ENCODE measurements at places on chromosomes 2 and 18.

DNA sequence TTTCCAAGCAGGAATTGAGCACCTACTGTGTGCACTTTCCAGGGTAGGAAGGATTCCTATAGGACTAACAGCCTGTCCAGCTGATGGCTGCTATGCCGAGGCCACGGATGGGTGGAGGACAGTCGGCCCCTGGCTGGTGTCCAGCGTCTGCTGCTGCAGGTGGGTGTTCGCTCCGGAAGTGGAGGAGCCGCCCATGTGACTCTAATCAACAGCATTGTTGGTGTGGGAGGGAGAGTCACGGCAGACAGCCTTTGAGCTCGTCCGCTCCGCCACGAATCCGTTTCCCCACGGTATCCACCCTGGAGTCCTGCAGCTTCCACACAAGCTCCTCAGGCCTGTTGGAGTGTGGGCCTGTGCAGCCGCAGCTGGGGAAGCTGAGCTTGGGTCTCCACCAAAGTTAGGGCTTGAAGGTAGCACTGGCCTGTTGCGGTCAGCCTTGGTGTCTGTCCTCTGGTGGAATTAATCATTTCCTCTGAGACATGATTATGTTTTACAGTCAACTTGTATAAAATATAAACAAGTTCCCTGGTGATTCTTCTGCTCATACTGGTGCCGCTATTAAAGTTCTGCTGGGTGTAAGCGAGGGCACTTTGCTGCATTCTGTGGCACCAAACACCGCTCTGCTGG, 185.9 kb upstream of the TPO start:
- no peak for DNase-seq

DNA sequence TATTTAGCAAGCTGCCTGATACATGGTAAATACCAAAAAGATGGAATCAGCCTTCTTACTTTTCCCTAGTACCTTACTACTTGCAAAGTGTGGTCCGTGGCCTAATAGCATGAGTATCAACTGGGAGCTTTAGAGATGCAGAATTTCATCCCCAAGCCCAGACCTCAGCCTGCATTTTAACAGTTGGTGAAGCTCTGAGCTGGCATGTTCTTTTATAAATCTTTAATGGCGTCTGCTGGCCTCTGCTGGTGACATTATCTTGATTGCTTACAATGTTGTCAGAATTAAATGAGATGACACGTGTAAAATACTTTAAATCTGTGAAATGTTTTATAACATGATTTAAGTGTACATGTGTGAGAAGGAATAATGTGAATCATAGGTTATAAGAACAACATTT, 115.1 kb upstream of the NOSTRIN start:
- no peak for DNase-seq

- DNase-seq, result no peak
Measured at GRCh38 chr2:25615920-25616319, 57.5 kb downstream of the DTNB start.

GRCh38 chr2:170878505-170878904, 50.5 kb upstream of the GORASP2 start:
- DNase-seq, result no peak

DNA sequence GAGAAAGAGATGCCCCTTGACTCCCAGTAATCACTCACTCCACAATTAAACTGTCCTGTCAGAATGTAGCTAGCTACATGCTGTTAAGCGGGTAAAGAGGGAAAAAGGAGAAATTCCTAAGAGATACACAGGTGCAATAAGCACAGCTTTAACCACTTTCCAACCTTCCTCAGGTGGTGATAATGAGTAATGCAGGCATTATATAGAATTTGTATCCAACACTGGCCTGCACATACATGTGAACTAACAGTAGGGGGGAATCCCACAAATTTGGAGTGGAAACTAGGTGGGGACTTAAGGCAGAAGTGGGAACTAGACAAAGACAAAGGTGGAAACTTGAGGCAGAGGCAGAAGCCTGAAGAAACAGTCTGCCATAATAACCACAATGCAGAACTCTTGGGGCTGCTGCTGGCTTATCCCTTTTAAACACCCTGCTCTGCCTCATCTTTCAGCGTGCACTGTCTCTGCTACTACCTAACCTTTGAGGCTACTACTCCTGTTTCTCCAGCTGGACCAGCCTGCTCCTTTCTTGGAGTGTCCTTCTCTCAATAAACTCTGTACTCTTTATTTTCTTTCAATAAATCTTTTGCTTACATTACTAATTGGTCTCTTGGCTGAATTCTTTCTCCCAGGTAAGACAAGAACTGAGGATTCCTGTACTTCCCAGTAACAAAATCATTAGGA, 259.7 kb downstream of the PDE11A start:
- DNase-seq, result no peak

DNA sequence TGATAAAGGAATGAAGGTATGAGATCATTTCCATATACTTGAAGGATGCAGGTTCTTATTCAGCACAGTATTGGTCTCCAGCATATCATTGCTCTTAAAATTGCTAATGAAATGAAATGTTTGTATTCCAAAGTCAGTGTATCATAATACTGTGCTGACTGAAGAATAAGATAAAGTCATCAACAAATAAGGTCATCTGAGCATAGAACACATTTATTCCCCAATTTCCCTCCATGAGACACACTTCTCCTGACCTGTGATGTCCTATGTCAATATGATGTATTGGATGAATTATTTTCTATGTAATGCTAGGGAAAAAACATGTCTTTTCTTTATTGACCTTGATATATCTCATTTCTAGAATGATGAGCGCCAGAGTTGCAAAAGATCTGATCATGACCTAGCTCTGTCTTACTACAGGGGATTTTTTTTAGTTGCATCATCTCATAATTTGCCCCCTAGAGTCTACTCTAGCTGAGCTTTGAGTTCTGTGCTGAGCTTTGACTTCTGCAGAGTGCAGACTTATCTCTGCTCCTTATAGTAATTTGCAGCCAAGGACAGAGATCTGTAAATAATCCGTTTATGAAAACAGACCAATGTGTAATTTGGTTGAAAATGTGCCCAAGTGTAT, 859.8 kb downstream of the TRIB2 start:
- no peak for DNase-seq

- DNase-seq, result no peak
Measured at GRCh38 chr2:132757002-132757589, 87.1 kb upstream of the LYPD1 start.

DNA sequence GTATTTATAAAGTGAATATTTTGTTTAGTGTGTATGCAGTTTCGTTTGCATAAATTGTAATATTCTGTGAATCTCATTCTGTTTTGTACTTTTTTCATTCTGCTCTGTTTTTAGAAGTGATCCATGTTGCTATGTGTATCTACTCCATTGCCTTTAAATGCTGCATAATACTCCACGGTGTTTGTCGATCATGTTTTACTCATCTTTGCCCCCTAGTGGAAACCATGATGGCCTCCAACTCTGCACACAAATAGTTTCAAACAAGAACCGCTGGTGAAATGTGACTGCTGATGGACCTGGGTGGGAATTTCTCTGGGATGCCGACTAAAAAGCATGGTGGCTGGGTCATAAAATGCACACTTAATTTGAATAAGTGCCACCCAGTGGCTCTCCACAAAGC, 32.0 kb upstream of the SKOR2 start:
- no peak for DNase-seq

DNA sequence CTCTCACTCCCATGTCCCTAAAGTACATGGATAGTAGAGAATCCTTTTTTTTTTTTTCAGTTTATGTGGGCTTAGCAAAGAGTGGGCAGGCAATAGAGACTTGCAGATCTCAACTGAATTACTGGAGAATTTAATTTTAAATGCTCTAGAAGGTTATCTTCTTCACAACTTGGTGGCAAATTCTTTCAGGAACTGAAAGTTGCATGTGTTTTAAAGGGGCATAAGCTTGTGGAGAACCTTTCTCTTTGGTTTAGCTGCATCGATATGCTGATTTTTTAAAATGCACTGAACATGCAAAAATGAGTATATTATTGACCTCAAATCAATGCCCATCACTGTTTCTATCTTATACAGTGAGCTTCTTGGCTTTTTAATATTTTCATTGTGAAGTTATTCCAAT, 24.9 kb upstream of the GALNT3 start:
- no peak for DNase-seq

DNA sequence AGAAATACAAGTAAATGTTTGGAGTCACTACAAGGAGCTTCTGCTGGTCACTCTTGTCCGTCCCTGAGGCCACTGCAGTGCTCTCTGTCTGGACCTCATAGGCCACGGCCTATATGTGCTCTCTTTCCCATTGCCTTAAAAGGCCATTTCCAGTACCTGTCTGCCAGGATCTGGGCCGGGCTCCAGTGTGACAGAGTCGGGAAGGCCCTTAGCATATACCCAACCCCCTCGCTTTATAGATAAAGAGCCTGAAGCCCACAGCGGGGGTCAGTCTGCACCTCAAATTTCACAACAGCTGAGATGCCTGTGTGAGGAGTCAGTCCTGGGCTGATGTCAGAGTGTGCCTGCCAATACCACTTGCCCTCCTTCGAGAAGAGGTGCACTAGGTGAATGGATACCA, 39.9 kb downstream of the ADD2 start:
- DNase-seq, result no peak

DNA sequence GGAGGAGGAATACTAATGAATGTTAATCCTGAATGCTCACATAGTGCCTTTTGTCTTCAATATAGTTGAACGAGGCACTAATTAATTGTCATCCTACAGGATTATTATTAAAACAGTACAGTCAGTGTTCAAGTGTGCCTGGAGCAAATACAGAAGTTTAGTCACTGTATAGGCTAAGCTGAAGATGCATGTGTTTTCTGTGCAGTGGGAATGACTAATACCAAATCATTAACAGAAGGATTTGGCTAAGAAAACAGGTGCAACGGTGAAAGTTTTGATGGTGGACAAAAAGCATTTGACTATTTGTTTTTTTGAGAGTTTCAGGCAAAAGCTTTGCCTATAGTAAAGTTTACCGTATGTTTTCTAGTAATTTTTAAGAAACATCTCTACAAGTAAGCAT, 62.8 kb downstream of the DCC start:
- DNase-seq, result no peak

All from natural killer cell (primary cell).